ENCODE measurements at places on chromosomes 7 and 10.
A peak's percentile ranks its signal among the peaks of the same experiment; 100 is the strongest.

- DNase-seq, result no peak
These were observed 8.7 kb downstream of the SEMA3E start for GRCh38 chr7:83640240-83640639.

GRCh38 chr10:21689881-21690280 is 155.8 kb downstream of the MLLT10 start:
- DNase-seq, result no peak

DNA sequence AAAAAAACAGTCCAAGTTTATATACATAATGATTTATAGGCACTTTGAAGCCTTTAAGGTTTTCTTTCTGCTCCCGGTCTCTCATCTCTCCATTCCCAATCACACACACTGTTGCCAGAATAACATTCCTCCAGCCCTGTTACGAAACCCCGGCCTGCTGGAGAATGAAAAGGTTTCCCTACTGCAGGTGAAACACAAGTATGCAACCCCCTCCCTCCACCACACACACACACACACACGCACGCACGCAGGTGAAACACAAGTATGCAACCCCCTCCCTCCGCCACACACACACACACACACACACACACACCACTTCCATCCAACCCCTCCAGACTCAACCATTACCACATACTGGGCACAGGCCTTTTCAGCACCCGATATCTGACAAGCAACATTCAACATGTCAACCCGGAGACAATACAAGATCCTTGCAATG is 87.5 kb downstream of the PARD3 start:
- DNase-seq, result no peak

DNA sequence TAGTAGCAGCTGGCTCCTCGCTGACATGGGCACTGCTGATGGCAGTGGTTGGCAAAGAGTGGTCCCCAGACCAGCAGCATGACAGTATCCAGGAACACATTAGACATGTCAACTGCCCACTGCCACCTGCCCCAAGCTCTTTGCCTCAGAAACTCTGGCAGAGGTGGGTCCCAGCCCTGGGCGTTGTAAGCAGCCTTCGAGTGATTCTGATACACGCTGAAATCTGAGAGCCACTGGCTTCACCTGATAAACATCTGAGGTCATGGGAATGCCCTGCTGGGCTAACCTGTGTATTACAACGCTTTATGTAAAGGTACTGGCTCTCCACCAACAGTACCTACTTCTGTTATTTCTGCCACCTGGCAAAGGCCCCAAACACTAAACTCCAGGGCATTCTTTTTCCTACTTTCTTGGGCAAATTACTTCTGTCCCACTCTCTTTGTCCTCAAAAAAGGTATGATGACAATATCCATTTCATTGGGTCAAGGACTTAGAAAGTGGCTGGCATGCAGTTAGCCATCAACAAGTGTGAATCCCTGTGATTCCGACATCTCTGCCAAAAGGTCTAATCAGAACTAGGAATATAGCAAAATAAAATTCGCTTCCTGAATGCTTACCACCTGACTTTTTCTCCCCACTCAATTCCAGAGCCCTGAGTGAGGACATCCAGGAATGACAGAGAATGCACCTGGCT is 9.2 kb downstream of the SGMS1 start:
- peak; percentile 17 for DNase-seq

DNA sequence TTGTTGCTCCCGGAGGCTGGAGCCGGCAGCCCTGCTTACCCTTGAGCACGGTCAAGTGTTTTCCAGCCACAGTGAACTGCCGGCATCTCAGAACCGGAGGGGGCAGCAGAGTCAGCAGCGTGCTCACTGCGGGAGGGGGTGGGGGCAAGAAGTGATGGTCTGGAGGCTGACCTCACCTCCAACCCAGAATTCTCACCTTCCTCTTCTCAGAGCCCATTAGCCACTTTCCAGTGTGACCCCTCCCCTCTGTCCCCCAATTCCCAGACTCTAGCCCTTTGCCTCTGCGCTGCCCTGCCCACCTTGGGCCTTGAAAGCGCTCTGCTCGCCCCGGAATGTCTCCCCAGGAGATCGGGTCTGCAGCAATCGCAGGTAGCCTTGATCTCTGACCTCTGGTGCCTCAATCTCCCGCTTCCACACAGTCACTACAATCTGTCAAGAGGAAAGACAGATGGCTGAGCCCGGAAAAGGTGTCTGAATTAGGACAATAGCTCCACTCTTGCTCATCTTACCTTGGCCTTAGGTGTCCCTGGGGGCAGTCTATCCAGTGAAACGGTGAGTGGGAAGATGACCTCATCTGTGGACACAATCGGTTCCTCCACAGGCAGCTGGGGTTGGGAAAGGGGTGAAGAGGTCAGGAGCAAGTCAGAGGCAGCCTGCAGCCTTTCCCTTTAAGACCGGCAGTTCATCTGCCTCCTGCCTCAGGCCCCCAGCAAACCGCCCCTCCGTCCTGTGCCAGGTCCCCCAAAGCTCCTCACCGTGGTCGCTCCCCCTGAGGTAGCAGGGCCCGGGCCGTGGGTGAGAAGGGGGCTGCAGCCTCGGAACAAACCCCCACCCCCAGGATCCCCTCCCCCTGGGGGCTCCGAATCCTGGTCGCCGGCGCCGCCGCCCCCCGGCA is 942 bp downstream of the TRAPPC14 start:
- peak; percentile 79 for DNase-seq

DNA sequence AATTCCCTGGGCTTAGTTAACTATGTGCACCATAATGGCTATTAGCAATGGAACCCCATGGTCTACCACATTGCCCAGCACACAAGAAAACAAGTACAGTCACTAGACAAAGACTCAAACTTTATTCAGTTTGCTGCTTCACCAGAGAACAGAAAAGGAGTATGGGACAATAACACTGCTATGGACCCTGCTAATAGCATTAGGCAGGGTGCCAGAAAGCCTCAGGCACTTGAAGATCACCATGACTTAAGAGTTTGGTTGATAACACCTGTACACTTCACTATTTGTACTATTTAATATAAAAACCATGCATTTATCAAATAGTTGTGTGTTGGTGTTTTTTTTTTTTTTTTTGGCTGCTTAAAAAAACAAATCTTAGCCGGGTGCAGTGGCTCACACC is 159.6 kb downstream of the KMT2E start:
- no peak for DNase-seq

GRCh38 chr10:47409171-47409865 is 25.2 kb upstream of the ZNF488 start:
- DNase-seq, result no peak

- DNase-seq, result peak; percentile 90
These were observed 829 bp upstream of the RPA3 start for GRCh38 chr7:7719236-7719635.

DNA sequence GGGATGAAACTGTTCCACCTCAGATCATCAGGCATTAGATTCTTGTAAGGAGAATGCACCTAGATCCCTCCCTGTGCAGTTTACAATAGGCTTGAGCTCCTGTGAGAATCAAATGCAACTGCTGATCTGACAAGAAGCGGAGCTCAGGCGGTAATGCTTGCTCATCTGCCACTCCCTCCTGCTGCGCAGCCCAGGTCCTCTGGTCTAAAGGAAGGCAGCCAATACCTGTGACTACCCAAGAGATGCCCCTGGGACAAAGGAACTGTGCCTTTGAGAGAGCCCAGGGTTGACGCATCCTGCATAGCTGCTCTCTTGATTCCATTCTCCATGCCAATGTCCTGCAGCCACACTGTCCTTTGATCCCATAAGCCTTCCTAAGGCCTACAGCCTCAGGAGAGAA is 73.1 kb downstream of the ADCYAP1R1 start:
- no peak for DNase-seq

- no peak for DNase-seq
These were observed 40.8 kb downstream of the PRPS1L1 start for GRCh38 chr7:17986851-17987250.

DNA sequence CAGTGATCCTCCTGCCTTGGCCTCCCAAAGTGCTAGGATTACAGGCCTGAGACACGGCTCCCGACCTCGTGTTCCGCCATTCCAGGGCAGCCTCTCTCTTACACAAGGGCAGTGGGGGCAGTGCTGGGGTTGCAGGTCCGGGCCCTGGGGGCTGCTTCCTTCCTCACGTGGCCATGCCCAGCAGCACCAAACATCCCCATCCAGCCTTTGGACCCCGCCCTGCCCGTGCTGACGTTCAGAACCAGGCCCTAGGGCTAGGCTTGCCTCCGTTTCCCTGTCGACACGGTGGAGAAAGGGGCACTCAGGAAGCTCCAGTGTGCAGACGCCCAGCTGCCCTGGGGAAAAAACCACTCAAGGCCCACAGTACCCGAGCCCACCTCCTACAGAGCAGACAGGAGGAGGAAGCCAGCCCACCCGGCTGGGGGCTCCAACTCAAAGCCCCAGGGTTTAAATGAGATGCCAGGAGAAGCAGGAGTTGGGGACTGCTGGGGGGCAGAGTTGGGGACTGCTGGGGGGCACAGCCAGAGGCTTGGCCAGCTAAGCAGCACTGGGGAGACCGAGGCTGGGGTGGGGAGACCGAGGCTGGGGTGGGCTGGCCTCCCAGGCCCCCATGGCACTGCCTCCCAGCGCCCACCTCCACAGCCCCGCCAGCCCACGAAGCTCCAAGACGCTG is 35.9 kb downstream of the ADAP1 start:
- DNase-seq, result no peak

DNA sequence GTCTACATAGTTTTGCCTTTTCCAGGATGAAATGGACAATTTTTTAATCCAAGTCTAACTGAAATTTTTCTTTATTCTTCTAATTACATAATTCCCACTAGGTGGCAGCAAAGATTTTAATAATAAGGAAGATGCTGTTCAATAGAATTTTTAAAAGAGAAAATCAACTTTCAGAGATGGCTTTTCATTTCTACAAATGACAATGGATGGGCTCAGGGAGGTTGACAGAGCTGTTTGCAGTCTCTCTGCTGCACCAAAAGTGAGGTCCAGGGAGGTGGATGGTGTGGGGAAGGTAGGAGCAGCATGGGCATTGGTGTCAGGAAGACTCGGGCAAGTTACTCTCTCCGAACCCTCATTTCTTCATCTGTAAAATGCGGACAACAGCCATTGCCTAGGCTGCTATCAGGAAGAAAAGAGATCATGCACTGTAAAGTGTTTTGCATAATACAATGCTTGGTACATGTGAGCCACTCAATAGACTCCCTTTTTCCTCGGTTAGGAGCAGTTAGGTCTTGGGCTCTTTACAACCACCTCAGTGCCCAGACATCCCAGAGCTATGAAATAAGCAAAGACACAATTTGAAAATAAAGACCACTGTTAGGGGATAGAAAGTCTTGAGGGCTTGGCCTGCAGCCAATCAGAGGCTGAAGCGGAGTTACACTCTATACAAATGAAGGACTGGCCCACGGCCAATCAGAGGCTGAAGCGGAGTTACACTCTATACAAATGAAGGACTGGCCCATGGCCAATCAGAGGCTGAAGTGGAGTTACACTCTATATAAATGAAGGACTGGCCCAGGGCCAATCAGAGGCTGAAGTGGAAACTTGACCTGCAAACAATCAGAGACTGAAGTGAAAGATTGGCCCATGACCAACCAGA is 107.1 kb downstream of the ABLIM1 start:
- peak; percentile 61 for DNase-seq

DNA sequence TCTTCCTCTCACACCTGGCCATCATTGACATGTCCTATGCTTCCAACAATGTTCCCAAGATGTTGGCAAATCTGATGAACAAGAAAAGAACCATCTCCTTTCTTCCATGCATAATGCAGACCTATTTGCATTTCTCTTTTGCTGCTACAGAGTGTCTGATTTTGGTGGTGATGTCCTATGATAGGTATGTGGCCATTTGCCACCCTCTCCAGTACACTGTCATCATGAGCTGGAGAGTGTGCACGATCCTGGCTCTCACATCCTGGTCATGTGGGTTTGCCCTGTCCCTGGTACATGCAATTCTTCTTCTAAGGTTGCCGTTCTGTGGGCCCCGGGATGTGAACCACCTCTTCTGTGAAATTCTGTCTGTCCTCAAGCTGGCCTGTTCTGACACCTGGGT is 19.2 kb downstream of the OR2A14 start:
- DNase-seq, result no peak

DNA sequence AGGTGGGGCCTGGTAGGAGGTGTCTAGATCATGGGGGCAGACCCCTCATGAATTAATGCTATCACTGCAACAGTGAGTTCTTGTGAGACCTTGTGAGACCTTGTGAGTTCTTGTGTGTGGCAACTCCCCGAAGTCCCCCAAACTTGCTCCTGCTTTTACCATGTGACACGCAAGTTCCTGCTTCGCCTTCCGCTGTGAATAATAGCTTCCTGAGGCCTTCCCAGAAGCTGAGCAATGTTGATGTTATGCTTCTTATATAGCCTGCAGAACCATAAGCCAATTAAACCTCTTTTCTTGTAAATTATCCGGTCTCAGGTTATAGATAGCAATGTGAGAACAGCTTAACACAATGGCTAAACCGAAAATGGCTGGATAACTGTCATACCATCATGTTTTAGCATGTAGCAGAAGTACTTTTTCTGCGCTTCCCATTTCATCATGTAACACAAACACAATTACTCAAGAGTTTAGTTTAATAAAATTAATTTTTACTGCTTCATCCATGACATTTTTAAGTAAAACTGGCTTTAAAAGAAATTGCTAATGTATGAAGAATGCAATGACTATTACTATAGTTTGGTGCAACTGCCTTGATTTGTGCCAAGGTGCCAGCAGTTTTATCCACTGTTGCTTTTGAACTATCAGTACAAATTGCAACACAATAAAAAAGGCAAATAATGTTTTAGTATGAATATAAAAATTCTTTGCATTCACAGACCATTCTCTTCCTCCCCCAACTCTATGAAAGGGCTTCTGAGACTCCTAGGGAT is 87.7 kb upstream of the TMEM168 start:
- DNase-seq, result no peak

DNA sequence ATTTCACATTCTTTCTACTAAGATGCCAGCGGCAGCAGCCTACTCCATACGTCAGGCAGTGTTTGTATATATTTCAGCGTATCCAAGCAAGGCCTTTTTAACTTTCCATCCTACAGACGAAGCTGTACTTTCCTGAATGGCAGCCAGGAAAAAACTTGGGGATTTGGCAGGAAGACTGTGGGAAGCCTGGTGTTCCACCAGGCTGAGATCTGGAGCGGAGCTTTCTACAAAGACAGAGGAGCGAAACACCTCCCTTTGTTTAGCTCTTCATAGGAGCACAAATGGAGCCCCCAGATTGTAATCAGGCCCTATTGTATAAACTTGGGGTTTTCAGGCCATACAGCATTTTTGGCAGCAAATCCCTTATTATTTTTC is 143.8 kb downstream of the TES start:
- DNase-seq, result no peak

DNA sequence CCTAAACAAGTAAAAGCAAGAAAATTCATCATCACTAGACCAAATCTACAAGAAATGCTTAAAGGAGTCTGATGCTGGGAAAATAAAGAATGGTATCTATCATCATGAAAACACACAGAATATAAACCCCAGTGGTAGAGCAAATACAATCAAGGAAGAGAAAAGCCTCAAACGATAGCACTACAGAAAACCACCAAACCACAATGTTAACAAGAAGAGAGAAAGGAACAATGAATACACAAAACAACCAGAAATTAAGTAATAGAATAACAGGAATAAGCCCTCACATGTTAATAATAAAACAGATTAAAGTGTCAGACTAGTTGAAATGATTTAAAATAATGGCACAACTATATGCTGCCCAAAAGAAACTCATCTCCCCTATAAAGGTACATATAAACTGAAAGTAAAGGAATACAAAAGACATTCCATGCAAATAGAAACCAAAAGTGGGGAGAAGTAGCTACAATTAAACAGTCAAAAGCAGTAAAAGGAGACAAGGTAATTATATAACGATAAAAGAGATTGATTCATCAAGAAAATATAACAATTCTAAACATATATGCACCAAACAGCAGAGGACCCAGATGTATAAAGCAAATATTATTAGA is 77.3 kb downstream of the JMJD1C start:
- no peak for DNase-seq

- no peak for DNase-seq
These were observed 701.4 kb downstream of the SUGCT start for GRCh38 chr7:40836218-40836617.

Measured in SW480 (cell line).